ENCODE measurements at places on chromosomes 7 and 10.

GRCh38 chr10:49608166-49609005, 1.7 kb upstream of the SLC18A3 start:
- no peak for DNase-seq

- no peak for DNase-seq
Measured at GRCh38 chr7:3578399-3578798, 277.3 kb downstream of the SDK1 start.

- no peak for DNase-seq
Measured at GRCh38 chr7:140726281-140726680, 29.8 kb downstream of the NDUFB2 start.

- no peak for DNase-seq
Measured at GRCh38 chr10:95423164-95424005, 132.6 kb upstream of the PDLIM1 start.

GRCh38 chr10:79905322-79906314, 43.3 kb downstream of the SFTPD start:
- no peak for DNase-seq

DNA sequence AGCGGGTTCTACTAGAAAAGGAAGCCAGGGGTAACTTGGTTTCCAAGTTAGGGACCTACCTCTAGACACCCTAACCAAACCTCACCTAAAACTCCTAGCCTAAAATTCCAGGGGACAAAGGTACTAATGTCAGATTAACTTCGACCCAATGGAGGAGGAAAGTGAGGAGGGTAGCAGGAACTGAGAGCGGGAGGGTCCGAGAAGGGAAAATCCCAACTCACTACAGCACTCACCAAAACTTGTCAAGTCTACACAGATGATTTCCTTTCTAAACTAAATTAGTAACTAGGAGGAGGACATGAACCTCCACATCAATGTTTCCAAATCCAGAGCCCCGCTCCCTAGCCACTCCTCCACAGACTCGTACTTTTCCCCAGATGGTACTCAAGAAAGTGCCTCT, 22.6 kb downstream of the CHCHD3 start:
- DNase-seq, result no peak

GRCh38 chr10:121495719-121496118, 102.5 kb downstream of the FGFR2 start:
- DNase-seq, result no peak

DNA sequence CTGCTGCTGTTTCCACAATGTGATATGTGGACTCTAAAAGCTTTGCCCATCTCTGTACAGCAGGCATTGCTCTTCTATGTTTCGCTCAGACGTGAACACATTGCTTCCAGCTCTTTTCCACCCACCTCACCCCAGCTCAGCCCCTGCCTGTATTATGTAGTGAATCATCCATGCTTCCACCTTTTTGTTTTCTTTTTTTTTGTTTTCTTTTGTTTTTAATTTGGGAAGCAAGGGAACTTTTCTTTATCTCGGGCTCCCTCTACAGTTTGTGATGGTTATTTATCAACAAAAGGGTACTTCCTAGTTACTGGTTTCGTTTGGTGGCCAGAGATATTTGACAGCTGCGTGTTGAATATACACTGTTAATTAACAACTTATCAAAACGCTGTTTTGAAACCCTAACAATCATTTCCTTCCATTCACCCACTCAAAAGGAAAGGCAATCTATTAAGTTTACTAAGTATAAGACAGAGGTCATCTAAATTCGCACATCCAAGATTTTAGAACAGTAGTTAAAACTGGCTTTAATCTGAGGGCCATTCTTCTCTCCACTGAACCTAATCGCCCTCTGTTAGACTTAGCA, 127.9 kb upstream of the STK17A start:
- no peak for DNase-seq

DNA sequence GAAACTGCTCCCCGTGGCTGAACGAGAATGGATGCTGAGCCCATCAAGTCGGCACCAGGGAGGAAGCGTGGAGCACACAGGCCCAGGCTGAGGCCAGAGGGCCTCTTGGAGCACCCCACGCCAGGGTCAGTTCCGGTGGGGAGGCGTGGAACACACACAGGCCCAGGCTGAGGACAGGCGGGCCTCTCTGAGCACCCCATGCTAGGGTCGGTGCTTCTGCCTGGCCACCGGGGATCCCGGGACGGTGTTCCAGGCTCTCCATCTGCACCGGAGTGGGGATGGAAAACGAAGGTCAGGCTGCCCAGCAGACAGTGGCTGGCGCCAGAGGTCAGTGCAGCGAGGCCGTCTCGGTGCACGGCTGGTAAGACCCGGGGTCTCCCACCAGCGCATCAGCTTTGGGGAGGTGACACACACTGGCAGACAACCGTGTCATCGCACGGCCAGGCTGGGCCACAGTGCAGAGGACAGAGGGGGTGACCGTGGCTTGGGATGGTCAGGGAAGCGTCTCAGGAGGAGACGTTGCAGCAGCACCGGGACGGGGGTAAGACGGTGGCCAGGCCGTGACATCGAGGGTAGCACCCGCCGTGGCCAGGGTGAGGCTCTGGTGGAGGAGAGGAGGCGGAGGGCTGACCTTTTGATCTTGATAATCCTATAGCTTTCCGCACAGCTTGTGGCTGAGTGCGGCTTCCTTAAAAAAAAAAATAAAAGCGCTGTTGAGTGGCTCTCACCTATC, 203.9 kb downstream of the ELFN1 start:
- no peak for DNase-seq

DNA sequence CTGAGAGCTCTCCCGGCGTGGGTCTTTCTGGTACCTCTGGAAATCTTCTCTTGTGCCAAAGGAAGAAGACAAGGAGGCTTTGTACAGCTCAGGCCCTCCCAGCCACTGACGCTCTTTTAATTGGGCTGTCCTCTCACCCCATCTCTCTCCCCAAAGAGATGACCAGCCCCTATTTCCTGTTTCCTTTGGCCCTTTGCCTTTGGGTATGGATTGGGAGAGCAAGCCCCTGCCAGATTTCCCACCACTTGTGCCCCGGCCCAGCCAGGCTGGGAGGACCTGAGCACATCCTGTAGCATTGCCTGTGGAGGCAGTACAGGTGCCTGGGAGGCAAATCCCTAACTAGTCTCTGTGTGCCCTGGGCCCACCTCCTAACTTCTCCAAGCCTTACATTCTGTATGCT, 5.7 kb upstream of the PLAC9 start:
- DNase-seq, result no peak

- DNase-seq, result no peak
Measured at GRCh38 chr10:57294698-57295097, 933.6 kb upstream of the ZWINT start.

- no peak for DNase-seq
Measured at GRCh38 chr10:128855618-128856428, 611.2 kb upstream of the MGMT start.

GRCh38 chr7:12210179-12211053, 678 bp upstream of the TMEM106B start:
- no peak for DNase-seq

- DNase-seq, result no peak
Measured at GRCh38 chr7:96426027-96426426, 104.1 kb upstream of the SLC25A13 start.

DNA sequence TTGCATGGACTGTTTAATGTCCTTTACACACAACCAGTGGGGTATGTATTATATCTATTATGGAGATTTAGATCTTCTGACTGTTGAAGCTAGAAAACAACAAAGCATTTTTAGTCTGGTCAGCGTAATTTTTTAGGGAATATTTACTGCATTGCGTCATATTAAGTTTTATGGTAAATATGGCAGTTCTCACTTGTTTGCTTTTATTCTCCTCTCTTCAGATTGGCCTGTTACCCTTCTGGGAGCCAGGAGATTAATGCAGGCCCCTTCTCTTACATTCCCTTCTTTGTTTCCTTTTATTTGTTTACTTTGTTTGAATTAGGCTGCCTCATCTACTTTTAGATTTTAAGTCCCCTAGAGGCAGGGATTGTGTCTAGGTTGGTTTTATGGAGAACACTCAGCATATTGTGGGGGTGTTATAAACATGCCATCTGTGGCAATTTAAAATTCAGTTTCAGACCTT, 13.8 kb downstream of the UBE2D1 start:
- no peak for DNase-seq

- DNase-seq, result no peak
Measured at GRCh38 chr7:40969641-40970040, 733.2 kb downstream of the INHBA start.

DNA sequence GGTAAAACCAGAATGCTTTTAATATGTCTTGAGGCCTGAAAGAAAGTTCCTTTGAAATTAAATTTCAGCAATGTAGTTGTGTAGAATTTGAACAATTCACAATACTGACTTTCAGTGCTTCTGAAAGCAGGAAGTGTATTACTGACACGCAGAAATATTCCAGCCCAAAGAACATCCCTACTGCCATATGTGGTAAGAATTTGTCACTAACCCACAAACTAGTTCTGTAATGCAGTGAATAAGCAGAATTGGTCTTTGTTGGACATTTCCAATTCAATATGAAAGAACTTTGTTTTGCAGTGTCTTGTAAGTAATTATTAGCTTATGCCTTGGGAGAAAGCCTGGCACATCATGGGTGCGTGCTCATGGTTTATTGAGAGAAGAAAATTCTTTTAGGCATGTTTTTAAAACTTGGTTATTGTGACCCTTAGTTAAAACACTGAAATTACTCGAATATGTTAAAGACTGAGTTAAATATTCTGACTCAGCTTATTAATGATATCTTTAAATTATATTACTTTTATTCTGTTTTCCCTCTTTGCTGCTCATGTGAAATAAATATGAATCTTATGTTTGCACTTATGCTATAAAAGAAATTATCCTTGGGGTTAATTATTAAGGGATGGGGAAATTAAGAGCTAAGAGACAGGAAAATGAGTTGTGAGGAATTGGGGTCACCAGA, 33.4 kb downstream of the PTPN12 start:
- DNase-seq, result no peak

GRCh38 chr10:34462993-34463392, 352.1 kb downstream of the PARD3 start:
- no peak for DNase-seq

GRCh38 chr10:35004651-35005050, 85.5 kb downstream of the CUL2 start:
- DNase-seq, result no peak

DNA sequence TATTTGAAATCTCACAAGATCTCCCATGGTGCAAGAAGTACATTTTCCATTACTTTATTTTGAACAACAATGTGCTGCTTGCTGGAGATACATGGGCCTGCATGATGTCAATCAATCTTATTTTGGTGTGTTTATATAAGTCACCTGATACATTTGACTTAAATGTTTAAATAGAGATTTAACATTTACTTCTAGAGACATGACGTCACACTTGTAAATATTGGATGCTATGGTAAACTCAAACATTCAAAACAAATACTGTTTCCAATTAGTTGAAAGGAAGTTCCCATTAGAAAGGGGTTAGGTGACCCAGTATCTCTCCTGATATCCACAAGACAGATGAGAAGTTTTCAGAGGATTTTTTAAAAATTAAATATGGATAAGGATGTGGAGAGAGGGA, 214.5 kb downstream of the NSUN6 start:
- DNase-seq, result no peak

- DNase-seq, result no peak
Measured at GRCh38 chr10:65501259-65501658, 1424.6 kb upstream of the LRRTM3 start.

GRCh38 chr7:124059375-124059774, 26.5 kb upstream of the TMEM229A start:
- no peak for DNase-seq

DNA sequence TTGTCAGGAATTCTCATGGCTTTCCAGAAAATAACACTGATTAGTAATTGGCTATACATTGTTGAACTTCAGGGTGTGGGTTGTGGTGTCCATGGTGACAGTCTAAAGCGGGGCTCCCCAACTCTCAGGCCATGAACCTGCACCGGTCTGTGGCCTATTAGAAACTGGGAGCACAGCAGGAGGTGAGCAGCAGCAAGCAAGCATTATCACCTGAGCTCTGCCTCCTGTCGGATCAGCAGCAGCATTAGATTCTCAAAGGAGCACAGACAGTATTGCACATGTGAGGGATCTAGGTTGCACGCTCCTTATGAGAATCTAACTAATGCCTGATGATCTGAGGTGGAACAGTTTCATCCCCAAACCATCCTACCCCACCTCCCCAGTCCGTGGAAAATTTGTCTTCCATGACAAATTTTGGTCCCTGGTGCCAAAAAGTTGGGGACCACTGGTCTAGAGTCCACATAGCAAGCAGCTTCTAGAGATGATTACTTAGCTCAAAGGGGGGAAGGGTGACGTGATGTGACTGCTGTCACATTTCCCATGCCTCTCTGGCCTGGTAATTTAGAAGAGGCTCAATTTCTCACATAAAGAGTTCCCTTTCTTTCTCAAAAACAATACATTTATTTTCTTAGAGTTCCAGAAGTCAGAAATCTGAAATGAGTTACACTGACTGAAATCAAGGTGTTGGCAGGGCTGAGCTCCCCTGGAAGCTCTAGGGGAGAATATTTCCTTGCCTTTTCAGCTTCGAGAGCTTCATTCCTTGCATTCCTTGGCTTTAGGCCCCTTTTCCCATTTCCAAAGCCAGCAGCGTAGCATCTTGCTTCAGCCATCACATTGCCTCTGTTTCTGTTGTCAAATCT, 17.6 kb upstream of the FAM221A start:
- no peak for DNase-seq

DNA sequence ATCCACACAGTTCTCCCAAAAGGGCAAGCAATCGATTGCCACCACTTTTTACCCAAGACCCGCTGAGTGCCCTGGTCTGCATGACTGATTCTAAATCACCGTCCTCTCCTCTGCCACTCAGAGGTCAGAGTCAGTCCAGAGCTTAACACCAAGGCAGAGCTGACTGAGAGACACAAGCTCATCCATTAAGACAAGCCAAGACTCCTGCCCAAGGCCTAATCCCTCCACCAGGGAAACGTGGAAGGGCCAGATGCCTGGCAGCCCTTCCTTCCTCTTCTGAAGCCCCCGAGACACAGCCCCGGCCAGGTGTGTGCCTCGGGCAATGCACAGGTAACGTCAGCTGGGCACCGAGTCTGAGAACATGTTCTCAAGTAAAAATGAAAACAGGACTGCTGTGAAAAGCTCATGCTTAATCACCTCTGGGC, 51.7 kb downstream of the DIP2C start:
- DNase-seq, result no peak

GRCh38 chr7:40305229-40305628, 170.4 kb downstream of the SUGCT start:
- no peak for DNase-seq

GRCh38 chr7:39811161-39811614, 138.9 kb upstream of the CDK13 start:
- DNase-seq, result no peak

DNA sequence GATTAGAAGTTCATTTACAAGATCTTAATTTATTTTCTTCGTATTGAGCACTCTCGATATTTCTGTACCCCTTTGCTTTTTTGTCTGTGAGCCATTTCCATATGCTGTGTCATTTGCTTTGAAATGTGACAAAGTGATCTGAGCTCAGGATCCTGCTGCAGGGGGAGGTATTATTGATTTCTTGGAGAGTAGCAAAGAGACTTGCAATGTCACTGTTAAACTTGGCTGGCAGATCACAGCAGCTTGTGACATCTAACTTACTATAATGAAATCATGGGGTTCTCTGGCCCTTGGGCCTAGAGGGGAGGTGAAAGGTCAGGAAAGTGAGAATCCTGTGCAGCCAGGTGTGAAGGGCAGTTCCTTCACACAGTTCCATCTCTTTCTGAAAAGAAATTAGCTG, 923.4 kb downstream of the REEP3 start:
- DNase-seq, result no peak

All from forelimb muscle (tissue), 1 donor.